GM23248 (cell line): ENCODE measurements at places on chromosomes 5 and 9. TPM values are rescaled to one million over a fixed set of nuclear protein-coding genes. Genes with fewer than 3 reads are reported as not detected.

GRCh38 chr9:86464242-86464641 is 110.0 kb upstream of the TUT7 start:
- DNase-seq = no peak

- no peak for DNase-seq
These were observed 162.2 kb downstream of the GADD45G start for GRCh38 chr9:89766991-89767390.

GRCh38 chr5:137200906-137201700 is 298.0 kb downstream of the SPOCK1 start:
- no peak for DNase-seq

- no peak for DNase-seq
These were observed 477.1 kb downstream of the SPATA31A7 start for GRCh38 chr9:61666849-61667371.

GRCh38 chr5:16883176-16883575 is 52.9 kb downstream of the MYO10 start:
- no peak for DNase-seq

DNA sequence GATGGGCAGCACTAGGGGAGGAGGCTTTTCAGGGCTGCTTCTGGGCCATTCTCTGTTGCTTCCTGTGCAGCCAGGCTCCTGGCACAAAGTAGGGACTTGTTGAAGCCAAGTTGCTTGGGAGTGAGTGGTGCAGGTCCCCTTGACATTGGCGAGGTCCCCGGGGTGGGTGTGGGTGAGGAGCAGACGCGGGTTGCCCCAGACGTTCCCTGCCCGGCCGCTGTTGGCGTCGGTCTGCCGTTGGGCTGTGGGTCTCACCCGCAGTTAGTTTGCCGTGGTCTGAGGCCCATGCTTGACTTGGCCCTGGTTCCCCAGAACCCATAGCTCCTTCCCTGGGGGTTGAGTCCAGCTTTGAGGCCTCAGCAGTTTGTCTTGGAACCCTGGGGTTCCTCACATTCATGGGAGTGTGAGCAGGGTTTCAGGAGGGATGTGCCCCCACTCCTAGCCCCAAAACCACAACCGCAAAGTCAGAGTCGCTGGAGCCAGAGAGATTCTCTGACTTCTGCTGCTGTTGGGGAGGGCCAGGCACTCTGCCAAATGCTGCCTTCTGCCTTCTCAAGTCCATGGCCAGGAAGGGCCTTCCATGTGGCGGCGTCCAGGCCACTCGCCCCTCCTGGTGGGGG is 77.5 kb downstream of the RXRA start:
- peak; percentile 90 for DNase-seq

- DNase-seq = no peak
These were observed 4.6 kb downstream of the RAPGEF6 start for GRCh38 chr5:131630208-131630962.

DNA sequence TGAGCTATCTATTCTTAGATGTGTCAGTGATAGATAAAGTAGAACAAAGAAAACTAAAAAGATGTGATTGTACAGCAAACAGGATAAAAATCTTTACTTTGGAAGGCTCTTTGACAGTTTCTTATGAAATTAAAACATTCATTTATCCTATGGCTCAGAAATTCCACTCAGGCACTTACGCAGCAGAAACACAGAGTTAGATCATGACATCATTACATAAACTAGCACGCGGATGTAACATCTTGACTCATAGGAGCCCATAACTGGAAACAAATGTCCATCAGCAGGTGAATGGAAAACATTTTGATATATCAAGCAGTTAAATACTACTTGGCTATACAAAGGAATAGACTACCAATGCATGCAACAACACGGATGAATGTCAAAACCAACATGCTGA is 45.3 kb downstream of the ICE1 start:
- no peak for DNase-seq

- no peak for DNase-seq
These were observed 105.1 kb downstream of the MSX2 start for GRCh38 chr5:174829511-174829864.

GRCh38 chr5:17305017-17305416 is 87.6 kb downstream of the BASP1 start:
- no peak for DNase-seq

Gene STPG3
- not detected in 2 replicates for total RNA-seq

Gene FRMPD1
- not detected in 2 replicates for total RNA-seq

Gene PHF24
- 0.25 TPM in 1 of 2 replicates, not detected in the other for total RNA-seq

Gene SOX30
- total RNA-seq = not detected in 2 replicates

Gene SAXO1
- not detected in 2 replicates for total RNA-seq

Gene ISOC1
- 6.2 and 7.5 TPM in 2 replicates for total RNA-seq
